ENCODE measurements at places on chromosomes 6 and 20.
A peak's percentile ranks its signal among the peaks of the same experiment; 100 is the strongest.

DNA sequence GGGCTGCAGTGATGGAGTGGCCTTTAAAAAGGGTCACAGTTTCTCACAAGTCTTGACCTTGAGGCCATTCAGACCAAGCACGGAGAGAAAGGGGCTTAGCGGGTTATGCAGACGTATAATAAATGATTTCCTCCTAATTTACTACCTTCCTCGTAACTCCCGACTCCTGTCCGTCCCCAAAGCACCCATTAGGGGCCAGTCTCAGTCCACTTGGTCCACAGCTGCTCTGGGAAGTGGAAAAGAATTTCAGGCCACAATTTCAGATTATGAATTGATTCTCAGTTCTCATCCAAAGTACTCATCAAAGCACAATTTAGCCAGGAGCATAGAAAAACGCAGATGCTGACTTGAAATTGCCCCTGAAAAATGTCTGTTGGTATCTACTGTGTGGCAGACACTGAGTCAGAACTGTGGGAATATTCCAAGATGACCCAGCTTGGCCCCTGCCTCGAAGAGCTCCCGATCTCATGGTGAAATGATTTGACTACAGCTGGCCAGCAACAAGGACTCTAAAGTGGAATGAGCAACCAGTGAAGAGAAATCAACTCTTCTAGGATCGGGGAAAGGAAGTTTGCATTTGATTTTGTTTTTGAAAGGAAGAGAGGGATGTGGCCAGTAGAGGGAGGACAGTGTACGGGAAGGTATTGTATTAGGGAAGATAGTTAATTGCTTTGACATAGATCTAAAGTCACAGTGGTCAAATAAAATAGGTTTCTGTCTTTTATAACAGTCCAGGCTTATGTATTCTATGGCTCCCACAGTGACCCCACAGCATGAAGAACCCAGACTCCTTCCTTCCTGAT lies 15.2 kb upstream of the STK35 start:
- DNase-seq, result no peak

GRCh38 chr6:53199156-53199555 lies 50.5 kb upstream of the GCM1 start:
- DNase-seq, result no peak

- no peak for DNase-seq
These were observed 2.4 kb upstream of the EFHC1 start for GRCh38 chr6:52417675-52418111.

DNA sequence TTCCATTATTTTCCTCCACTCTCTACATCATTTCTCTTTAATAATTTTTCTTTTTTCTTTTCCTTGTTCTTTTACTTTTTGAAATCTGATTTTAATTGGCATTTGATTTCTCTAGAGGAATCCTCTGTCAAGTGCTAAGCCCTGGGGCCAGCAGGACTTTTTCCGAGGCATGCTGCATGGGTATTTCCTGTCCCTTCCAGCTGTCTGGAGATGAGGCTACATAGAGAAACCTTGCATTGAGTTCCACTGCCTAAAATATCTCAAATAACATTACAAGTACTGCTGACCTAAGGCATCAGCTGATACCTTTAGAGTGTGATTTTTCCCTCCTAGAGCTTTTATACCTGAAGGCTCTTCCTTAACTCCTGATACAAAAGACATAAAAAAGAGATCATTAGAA lies 6.2 kb downstream of the RNF217 start:
- no peak for DNase-seq

GRCh38 chr6:79404677-79405076 lies 132.6 kb downstream of the LCA5 start:
- DNase-seq, result no peak

DNA sequence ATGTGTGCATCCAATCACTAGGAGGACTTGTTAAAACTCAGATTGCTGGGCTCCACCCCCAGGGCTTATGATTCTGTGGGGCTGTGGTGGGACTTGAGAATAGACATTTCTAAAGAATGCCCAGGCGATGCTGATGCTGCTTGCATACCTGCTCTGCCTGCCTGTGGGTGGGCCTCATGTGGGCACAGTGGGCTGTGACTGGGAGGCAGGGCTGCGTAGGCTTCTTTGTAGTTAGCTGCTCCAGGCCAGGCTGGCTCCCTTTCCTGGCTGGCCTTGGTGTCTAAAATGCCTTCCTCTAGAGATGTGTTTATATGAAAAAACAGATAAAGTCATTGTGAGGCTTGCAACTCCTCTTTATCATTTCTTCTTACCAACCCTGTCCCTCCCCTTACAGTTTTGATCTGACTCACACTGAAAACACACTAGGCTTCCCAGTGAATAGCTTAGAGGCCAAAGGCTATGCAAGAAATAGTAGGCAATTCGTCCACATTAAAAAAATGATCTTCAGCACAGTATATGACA lies 495.5 kb upstream of the MAP3K7 start:
- no peak for DNase-seq

GRCh38 chr6:11317885-11318771 lies 85.7 kb upstream of the NEDD9 start:
- DNase-seq, result peak; percentile 62

DNA sequence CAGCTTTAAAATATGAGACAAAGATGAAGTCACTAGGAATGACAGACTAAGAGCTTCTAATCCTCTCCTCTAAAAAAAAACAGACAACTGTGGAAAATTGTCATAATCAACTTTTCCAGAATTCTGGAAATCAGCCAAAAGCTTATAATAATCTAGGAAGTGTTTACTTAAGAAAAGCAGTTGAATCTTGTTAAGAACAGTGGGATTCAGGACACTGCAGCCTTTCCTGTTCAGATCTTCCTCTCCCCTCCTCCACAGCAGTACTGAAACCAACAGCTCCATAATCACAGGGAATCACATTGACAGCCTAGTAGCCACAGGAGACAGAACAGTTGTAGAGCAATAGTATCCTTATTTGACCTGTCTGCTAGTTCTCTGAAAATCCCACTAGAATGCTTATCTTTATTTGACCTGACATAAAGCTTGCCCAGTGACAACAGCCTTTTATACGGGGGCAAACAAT lies 41.6 kb downstream of the IBTK start:
- no peak for DNase-seq

- DNase-seq, result no peak
These were observed 194.4 kb downstream of the BTBD9 start for GRCh38 chr6:38445336-38445735.

GRCh38 chr20:25987073-25987927 lies 290.6 kb upstream of the ZNF337 start:
- peak; percentile 56 for DNase-seq

GRCh38 chr20:56345911-56346310 lies 12.9 kb upstream of the FAM210B start:
- no peak for DNase-seq

DNA sequence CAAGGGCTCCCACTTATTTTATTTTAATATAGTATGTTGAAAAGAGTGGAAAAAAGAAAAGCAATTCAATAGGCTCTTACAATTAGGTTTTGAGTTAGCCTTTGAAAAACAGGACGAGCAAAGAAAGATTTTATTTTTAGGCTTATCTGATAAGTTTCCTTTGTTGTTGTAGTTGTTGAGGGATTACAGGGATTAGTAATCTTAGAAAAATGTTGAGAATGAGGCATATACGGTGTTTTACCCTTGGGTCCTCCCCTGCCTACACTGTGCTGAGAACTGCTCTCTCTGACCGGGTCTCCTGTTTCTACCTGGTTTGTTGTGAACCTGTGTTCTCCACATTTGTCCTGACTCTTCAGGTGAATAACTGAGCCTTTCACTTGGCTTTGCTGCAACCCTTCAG lies 16.7 kb downstream of the TRAPPC3L start:
- no peak for DNase-seq

- DNase-seq, result no peak
These were observed 309.8 kb upstream of the SUPT3H start for GRCh38 chr6:45687570-45687969.

DNA sequence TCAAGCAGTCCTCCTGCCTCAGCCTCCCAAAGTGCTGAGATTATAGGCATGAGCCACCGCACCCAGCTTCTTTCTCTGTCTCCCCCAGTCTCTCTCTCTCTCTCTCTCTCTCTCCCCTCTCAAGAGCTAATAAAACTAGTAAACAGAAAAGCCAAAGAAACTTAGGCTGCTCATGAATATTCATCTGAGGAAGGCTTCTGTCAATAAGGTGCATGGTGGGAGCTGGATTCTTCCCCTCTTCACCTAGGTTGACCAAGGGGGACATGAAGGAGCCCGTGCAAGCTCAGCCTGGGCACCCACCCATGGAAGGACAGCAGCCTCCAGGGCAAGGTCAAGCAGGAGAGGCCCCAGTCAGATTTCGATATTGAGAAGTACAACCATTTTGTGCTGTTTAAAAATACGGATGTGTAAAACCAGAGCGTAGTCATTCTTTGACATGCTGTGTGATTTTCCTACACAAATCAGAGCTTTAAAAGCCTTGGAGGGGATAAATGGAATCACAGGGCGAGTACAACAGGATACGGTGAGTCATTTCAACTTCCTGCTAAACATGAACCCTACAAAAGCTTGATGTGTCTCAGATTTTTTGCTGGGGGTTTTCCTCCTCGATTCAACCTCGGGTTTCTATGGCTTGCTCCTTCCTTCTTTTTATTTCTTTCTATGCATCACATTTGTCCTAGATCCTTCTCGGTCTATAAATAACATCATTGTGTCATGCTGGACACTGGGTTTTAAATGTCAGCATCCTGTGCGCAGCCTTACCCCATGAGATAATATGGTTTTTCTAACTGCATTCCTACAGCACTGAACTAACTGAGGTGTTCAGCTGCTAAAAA lies 368.9 kb upstream of the JARID2 start:
- no peak for DNase-seq

DNA sequence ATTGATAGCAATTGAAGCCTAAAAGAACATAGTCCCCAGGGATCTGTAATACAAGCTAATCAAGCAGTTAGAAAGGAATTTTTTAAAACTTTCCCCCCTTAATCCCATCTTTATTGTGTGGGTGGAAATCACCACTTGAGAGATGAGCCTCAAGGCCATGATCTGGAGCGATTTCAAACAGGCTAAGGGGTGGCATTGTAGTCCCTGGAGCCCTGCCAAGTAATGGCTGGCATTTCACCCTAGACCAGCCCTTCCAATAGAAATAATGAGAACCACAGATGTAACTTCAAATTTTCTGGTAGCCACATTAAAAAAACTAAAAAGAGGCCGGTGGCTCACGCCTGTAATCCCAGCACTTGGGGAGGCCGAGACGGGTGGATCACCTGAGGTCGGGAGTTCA lies 46.9 kb downstream of the PRDM1 start:
- DNase-seq, result no peak

- no peak for DNase-seq
These were observed 173.5 kb downstream of the DLL1 start for GRCh38 chr6:170117111-170117972.

DNA sequence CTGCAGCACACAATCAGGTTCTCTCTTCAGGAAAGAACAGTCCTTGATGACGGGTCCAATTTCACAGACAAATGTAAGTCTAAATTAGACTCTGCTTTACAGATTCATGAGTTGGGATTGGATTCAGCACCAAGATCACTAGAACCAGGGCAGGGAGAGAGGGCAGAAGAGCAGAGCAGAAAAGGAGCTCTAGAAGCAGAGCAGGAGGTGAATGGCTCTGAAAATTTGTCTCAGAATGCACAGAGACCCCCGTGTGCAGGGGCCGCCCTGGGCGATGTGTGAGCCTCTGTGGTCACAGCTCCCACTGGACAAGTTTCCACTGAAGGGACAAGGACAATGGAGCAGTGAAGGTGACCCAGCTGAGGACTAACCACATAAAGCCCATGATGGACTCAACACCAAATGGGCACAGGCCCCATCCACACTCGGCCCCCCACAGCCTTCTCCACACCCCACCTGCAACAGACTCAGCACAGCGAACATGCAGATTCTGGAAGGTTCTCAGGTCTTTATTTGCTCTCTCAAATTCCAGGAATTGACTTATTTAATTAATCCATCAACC lies 3.5 kb downstream of the HLA-B start:
- DNase-seq, result no peak

Data from stimulated activated CD4-positive, alpha-beta T cell treated with anti-CD3 and anti-CD28 coated beads, Interleukin-4, amount 100 ng/mL, for 4 hours (primary cell).